ENCODE measurements at places on chromosomes 11 and 22.

DNA sequence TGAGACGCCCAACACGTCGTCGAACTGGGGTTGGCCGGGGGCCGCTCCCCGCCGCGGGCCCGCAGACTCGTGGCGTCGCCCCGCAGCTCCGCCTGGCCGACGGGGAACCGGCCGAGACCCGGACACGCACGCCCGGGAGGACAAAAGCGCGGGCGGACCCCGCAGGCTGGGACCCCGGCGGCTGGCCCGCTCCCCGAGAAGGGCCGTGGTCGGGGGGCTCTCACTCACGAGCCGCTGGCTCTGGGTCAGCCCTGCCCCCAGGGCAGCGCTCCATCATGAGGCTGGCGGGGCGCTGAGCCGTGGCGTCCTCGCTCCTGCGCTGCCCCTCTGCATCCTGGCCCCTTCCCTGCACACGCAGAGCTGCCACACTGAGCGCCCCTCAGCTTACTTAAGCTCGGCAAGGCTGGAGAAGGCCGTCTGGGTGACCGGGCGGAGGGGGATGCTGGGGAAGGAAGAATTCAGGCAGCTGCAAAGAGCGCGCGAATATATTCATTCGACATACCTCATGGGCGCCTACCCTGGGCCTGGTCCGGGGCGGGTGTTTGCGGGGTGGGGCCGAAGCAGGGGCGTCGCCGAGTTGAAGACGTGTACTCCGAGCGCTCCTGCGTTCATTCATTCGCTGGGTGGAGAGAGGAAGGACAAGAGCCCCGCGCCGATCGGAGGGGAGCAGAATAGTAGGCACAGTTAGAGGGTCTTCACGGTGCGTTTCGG, 579 bp upstream of the CYB5R2 start:
- no peak for DNase-seq

GRCh38 chr22:21034989-21035388, 2.6 kb upstream of the SLC7A4 start:
- DNase-seq = no peak

GRCh38 chr11:72114570-72114969, 2.1 kb upstream of the ANAPC15 start:
- DNase-seq = no peak

- DNase-seq = no peak
Observed at GRCh38 chr11:18056561-18057181, 10.6 kb upstream of the TPH1 start.

GRCh38 chr11:68312780-68313573, 586 bp downstream of the LRP5 start:
- DNase-seq = no peak

DNA sequence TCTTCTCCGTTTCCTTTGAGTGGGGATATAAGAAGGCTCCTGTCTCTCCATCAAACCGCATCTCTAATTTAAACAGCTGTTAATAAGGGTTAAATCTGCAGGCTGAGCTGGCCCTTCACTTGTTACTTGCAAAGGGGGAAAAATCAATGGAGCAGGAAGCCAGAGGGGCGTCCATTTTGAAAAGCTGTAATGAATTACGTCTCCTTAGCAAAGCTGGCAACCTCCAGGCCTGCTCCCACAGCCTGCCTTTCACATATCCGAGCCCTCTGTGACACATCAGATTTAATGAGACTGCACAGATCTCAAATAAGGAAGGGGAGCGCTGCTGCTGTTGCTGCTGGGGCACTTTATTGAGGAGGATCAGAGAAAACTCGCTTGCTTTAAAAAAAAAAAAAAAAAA, 320.8 kb downstream of the BLID start:
- DNase-seq = no peak

DNA sequence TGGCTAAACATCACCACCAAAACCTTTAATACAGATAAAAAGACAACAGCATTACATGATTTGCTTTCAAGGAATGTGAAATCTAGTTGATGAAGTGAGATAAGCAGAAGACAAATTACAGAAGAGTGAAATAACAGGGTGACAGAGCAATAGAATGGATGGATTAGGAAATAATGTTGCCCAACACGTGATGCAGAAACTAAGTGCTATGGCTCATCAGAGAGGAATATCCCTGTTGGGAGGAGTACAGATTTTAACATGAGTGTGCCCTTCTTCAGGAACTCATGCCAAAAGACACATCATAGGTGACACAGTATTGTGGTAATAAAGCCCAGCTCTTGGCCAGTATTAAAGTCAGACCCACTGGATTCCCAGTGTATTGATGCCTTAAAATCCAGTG, 176.6 kb upstream of the RAG2 start:
- peak; percentile 31 for DNase-seq

- no peak for DNase-seq
Observed at GRCh38 chr11:20126724-20127123, 33.6 kb downstream of the DBX1 start.

DNA sequence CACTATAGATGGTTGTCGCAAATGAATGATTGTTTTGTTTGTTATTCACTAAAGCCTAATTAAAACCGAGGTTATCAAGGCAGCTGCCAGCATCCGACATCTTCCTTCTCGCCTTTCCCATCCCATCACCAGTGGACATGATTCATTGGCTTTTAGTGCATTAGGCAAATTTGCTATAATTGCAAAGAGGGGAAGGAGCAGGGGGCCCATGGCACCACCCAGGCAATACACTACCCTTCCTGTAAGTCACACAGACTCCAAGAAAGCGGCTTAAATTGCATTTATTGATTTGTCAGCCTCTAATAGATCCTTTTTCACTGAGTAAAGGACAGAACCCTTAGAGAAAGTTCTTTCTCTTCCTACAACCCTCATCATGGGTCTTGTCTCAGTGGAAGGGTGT, 169.2 kb upstream of the NCAM1 start:
- no peak for DNase-seq

- DNase-seq = no peak
Observed at GRCh38 chr11:68128682-68129327, 7.6 kb upstream of the CHKA start.

- no peak for DNase-seq
Observed at GRCh38 chr22:19229600-19229999, 51.1 kb upstream of the SLC25A1 start.

GRCh38 chr22:49090853-49091135, 736.9 kb downstream of the BRD1 start:
- DNase-seq = no peak

DNA sequence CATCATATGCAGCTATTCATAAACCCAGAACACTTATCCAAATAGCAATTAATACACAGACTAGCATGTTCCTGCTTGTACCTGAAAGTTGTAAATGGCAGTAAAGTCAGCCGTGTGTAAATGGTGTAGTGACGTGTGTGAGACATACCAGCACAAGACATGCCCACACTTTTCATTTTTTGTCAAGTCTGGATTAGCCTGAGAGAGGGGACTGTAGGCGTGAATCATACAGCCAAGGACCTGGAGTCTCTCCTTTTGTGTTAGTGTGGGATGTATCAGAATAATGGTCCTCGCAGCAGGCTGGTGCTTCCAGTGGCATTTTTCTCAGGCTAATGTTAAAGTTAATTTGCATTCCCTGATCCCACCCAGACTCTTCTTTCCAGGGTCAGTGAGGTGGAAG, 116.8 kb upstream of the BMAL1 start:
- no peak for DNase-seq

DNA sequence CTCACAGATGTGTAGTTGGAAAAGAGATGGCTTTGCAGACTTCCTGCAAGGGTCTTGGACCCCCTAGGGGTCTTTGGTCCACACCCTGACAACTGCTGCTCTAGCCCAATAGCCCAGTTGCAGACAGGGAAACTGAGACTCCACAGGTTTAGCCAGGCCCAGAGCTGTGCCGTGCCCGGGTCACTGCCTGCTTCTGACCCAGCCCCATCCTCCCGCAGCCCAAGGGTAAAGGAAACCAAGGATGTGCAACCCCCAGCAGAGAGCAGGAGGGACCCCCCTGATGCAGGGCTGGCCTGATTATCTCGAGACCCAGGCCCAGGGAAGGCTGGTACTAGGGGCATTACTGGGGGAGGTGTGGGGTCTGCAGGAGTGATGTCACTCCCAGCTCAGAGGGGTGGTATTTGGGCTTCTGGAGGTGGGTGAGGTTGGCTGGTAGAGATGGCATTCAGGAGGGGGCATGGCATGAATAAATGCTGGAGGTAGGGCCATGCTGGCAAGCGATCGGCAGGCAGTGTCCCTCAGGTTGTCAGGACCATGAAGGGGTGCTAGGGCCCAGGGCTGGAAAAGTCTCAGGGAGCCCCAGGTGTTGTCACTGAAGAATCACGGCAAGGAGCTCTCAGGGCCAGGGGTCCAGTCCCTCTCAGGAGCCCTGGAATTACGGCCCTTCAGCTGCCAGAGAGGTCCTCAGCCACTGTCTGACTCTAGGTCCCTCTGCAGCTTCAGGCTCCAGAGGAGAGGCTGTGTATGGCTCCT, 21.1 kb downstream of the MYO7A start:
- DNase-seq = no peak

- no peak for DNase-seq
Observed at GRCh38 chr11:68990995-68991780, 10.4 kb upstream of the MRGPRD start.

DNA sequence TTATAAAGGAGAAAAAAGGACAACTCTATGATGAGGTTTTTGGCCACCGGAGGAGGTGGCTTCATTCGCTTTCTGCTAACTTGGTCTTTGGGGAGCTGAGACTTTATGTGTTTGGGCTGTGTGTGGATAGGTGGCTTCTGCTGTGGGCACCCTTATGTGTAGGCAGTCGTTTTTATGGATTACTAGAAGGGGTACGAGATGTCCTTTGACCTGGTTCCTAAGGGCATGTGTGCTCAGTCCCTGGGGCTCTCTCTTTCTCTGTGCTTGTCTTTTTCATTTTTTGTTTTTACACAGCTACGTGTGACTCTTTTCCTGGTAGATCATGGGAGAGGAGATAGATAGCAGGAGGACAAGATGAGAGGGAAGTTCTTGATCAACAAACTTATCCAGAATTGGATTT, 93.4 kb downstream of the TEAD1 start:
- DNase-seq = no peak

- DNase-seq = no peak
Observed at GRCh38 chr22:42326801-42327200, 56.3 kb upstream of the TCF20 start.

GRCh38 chr11:12100841-12101242, 9.5 kb upstream of the MICAL2 start:
- no peak for DNase-seq

DNA sequence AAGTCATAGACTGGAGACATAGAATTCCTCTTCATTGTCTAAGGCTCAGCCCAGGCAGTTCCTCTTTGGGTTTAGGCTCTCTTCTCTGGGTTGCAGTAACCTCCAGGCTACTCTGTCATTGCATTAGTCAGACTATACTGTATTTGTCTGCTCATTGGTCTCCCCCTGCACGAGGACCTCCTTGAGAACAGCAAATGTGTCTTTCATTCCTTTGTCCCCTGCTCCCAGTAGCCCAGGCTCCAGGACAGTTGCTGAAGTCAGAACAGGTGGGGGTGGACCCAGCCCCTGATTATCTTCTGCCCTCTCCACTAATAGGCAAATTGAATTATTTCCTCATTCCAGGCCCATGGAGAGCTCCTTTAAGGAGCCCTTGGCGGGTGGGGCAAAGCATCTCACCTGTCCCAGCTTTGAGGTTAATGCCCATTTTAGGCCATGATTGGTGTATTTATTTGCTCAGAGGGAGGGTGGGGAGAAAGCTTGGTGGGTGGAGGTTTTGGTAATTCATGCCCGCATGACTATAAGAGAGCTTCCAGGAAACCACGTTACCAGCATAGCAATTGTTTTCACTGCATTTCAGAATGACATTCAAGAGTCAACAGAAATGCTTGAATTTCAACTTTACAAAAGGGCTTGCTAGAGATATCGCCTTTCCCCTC, 40.9 kb downstream of the NAV2 start:
- DNase-seq = peak; percentile 23

- no peak for DNase-seq
Observed at GRCh38 chr11:122207921-122208764, 92.1 kb upstream of the BLID start.

DNA sequence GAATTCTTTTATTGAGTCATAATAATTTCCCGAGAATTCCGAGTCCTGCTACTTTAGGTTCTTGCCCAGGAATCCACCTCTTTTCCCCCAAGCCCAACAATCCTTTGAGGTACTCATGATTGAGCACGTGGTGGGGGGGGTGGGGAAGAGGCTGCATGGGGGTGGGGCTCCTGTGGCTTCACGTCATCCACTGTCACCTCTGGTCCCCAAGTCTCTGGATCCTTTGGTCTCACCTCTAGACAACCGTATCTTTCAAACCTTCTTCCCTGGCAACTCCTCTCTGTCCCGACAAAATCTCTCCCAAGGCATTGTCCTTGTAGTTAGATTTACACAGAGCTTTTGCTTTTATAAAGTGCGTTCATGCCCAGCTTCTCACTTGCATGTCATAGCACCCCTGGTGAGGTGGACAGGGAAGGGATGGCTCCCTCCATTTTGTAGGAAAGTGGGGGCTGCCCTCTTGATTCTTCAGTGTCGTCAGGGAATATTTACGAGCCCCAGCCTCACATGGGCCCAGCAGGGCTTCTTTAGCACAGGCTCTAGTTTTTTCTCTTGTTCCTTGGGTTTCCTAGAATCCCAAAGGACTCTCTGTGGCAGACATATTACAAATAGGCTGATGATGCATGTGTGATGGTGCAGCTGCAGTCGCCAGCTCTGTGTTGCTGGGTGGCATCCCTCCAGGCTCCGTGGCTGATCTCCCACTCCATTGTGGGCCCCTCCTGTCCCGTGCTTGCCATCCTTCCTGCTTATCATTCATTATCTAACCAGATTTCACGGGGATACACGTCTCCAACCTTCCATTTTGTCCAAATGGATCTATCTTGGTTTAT, 8.4 kb downstream of the UCP3 start:
- no peak for DNase-seq

DNA sequence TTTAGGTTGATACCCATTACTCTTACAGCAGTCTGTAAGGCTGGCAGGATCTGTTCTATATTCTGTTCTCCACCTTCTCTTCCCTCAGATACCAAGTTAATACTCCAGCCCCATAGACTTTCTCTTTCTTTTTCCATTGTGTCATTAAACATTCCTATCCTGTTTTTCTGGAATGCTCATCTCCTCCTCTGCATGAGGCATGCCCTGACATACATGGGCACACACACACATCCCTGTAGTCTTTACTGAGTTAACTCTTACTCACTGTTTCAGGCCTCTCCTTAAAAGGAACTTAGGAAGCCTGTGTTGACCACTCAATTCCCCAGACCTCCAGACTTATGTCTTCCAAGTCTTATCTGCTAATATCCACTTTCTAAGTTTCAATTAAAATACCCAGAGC, 476.8 kb downstream of the METTL15 start:
- DNase-seq = peak; percentile 31

GRCh38 chr22:31176923-31177322, 16.9 kb downstream of the RNF185 start:
- DNase-seq = no peak

DNA sequence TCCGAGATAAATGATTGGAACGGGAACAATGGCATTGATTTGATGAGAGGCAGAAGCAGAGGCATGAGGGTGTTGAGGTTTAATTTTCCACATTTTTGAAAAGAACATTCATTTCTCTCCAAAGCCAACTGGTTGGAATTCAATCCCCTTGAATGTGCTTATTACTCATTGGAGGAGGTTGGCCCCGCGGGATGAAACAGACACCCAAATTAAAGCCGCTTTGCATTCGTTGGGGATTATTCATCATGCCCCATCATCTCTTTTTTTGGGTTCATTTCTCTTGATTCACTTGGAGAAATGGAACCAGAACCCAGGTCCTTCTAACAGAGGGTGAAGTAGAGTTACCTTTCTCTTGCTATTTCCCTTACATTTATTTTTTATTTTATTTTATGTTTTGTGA, 47.6 kb upstream of the PARVG start:
- peak; percentile 93 for DNase-seq

Measured in LHCN-M2 (cell line).